Pons (tissue), 1 donor: ENCODE measurements at places on chromosomes 7 and 10.
A peak's percentile ranks its signal among the peaks of the same experiment; 100 is the strongest.

GRCh38 chr10:60207894-60208293 lies 181.8 kb downstream of the ANK3 start:
- no peak for DNase-seq

- no peak for DNase-seq
Measured at GRCh38 chr10:51073453-51074237, 642 bp upstream of the PRKG1 start.

DNA sequence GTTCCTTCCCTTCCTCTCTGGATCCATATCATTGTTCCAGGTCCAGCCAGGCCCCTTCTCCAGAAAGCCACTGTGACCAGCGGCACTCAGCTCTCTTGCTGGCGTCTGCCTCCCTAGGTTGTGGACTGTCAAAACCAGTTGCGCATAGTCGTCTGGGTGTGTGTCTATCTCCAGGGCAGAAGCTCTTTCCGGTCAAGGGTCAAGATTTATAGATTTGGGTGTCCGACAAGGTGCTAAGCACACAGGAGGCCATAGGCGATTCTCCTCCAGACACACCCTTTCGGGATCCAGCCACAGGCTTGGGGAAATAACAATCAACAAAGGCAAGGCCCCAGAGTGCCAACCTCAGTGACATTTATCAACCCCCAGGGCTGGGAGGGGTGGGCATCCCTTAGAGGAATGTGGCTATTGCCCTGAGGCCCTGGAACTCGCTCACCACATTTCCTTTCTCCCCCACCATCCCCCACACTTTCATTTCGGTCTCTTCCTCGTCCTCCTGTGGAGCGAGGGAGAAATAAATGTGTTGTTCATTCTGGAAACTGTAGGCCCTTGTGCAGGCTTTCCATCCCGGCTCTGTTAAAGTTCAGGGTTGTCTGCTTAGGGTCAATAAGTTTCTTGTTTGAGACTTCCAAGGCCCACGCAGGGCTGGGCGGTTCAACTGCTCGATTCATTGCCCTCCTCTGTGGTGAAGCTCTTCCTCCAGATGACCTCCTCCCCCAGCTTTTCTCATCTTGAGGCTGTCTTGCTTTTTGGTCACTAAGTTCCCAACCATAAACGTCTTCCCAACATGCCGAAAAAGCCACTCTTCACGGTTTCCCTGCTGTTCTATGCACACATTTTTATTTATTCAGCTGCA lies 57.9 kb downstream of the AFAP1L2 start:
- peak; percentile 58 for DNase-seq

DNA sequence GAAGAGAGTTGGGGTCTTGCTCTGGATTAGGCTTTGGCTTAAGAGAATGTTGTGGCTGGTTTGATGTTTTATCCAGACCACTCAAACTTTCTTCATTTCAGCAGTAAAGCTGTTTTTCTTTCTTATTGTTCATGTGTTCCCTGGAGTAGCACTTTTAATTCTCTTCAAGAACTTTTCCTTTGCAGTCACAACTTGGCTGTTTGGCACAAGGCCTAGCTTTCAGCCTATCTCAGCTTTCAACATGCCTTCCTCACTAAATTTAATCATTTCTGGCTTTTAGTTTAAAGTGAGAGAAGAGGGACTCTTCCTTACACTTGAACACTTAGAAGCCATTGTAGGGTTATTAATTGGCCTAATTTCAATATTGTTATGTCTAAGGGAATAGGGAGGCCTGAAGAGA lies 18.1 kb downstream of the CCDC126 start:
- peak; percentile 14 for DNase-seq

DNA sequence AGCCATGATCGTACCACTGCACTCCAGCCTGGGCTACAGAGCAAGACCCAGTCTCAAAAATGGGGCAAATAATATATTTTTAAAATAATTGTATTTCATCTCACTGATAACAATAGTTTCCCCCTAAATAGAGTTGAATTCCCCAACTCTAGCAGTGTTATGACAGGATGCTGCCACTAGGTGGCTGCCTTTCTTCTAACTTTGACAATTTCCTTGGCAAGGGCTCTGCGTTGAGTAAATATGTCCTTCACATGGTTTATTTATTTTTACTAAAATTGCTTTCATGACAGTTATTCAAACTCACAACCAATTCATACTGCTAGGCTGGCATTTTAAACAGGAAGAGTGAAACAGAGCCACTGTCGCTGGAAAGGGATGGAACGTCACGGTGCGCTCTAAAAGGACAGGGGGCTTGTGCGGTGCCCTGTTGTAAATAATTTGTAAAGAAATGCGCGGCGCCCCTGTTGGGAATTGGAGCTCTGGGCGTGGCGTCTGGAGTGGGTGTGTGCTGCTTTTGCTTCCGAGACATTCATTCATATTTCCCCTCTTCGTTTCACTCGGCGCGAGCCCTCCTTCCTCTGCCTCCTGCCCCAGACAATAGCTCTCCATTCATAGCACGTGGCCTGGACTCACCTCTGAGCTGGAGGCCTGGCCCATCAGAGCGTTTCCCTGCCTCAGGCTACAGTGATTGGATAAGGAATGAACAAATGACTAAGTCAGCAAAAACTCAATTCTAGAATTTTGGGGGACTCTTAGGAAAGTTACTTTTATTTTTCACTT lies 20.5 kb upstream of the PITRM1 start:
- peak; percentile 69 for DNase-seq

DNA sequence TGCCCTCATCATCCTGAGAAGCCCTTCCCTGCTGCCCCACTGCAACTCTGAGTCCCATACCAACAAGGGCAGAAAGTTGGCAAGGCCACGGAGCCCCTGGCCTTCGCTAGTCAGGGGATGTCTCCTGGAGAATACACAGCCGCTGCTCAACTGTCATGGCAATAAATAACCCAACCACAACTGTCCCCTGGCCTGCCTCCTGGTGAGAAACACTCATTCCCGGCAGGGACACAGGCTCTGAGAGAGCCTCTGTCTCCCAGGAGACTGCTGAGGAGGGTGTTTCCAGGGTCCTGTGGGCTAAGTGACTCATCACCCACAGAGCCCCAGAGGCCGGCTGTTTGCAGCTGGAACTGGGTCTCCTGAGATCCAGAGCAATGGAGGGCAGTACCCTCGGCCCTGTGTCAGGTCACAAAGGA lies 354.1 kb downstream of the TNS3 start:
- DNase-seq = no peak

DNA sequence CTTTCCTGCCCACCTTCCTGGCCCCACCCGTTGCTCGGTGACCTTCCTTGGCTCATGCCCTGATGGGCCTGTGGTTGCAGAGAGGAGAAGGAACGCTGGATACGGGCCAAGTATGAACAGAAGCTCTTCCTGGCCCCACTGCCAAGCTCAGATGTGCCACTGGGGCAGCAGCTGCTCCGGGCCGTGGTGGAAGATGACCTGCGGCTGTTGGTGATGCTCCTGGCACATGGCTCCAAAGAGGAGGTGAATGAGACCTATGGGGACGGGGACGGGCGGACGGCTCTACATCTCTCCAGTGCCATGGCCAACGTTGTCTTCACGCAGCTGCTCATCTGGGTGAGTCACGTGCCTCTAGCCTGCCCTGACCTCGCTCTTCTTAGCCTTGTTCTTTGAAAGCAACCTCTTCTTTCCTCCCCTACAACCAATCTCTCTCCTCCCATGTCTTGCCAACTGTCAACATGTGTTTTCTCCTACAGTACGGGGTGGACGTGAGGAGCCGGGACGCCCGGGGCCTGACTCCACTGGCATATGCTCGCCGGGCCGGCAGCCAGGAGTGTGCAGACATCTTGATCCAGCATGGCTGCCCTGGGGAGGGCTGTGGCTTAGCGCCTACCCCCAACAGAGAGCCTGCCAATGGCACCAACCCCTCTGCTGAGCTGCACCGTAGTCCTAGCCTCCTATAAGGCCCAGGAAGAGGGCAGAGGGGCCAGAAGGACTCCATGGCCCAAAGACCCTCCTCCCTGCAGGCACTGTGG lies 24.1 kb downstream of the GBX1 start:
- DNase-seq = peak; percentile 37

- no peak for DNase-seq
Measured at GRCh38 chr7:157987906-157988305, 599.7 kb downstream of the PTPRN2 start.

- DNase-seq = no peak
Measured at GRCh38 chr7:69738396-69738951, 140.2 kb downstream of the AUTS2 start.

DNA sequence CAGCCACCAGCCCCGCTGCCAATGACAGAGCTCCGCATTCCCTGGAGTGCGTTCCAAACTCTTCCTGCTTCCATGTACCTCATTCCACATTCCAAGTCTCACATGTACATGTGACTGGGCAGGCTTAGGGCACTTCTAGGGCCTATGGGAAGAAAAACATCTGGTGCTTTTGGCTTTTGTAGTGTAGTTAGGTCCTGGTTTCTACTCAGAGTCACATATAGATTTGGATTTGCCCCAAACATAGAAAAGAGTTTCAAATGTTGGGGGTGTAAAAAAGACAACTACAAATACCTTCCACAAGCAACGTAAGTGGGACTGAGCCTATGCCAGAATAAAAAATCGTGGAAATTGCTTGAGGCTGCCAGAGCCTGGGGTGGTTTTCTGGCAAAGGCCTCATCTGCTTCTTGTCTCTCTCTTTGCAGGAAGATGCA lies 84.1 kb downstream of the ZNF467 start:
- DNase-seq = no peak

- no peak for DNase-seq
Measured at GRCh38 chr10:25999295-25999981, 65.4 kb downstream of the MYO3A start.

GRCh38 chr7:139058943-139059342 lies 23.1 kb upstream of the ZC3HAV1L start:
- DNase-seq = no peak

DNA sequence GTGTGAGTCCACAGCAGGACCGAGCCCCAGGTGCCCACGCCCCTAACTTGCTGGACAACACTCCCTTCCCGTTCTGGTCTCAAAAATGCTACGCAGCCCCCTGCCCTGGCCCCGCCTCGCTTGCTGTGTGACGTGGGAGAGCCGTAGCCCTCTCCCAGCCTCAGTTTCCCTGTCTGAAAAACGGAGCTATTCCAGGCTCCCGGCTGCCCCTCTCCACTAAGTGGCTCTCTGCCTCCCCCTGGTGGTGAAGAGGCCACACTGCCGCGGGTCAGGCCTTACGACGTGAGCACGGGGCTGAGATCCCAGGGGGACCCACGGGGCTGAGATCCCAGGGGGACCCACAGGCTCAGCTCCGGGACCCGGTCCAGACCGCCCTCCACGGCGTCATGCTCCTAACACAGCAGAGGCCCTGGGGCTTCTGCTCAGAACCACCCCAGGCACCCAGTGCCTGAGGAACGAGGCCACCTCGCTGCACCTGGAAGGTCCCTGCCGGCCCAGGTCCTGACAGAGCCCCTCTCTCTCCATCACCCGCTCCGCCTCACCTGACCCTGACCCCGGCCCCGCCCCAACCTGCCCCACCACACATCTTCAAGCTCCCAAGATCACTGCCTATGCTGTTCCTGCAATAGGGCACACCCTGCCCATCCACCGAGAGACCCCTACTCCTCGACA lies 26.7 kb downstream of the MICALL2 start:
- DNase-seq = peak; percentile 31
